ENCODE measurements at places on chromosomes 6 and 20.

DNA sequence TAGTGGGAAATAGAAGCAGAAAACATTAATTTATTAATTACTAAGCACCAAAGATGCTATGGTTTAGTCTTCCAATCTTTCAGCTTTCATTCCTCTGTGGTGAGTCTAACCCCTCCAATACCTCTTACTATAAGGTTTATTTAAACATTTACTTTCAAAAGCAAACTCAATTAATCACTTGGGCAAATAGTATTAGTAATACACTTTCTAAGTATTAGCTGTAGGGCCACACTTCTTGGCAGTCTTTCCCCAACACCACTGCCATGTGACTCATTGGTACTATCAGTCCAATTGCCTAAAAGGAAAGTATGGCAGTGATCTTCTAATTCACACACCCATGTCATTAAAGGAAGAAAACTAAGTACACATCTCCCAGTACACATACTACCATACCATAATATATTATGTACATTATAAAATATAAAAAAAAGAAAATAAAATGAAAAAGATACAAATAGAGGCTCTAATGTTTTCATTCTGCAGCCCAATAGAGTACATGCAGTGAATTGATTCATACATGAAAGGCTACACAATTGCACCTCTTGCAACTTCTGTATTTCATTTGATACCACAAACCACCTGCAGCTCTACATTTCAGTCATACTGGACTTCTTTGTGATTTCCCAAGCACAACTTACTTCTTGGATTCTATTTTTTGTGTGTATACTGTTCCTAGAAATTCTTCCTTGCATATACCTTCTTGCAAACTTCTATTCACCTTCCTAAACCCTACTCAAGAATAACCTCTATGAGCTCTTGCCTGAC is 218.6 kb downstream of the PKHD1 start:
- DNase-seq, result no peak

GRCh38 chr6:155040154-155040553 is 45.0 kb downstream of the TIAM2 start:
- no peak for DNase-seq

DNA sequence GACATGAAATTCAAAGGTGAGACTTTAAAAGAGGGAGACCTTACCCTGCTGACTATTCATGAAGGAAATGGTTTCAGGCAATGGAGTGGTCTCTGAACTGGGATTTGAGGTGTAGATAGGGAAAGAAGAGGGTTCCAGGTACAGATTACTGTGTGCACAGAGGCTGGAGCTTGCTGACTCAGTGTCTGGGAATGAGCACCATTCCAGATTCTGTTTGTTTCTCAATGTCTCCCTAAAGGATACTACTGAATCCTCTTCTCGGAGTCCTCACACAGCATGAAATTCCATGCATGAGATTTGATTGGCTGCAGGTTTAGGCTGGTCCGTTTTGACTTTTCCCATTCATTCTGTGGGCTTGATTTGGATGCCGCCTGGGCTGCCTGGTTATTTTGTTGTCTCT is 49.0 kb downstream of the PPP1R14C start:
- no peak for DNase-seq

- no peak for DNase-seq
Observed at GRCh38 chr6:56444855-56445254, 197.5 kb upstream of the COL21A1 start.
